Stimulated activated CD8-positive, alpha-beta memory T cell treated with anti-CD3 and anti-CD28 coated beads, Interleukin-4, amount 100 ng/mL, for 24 hours (primary cell): ENCODE measurements at places on chromosomes 3 and 15.

GRCh38 chr3:43017004-43017403 is 37.9 kb downstream of the GASK1A start:
- no peak for DNase-seq

DNA sequence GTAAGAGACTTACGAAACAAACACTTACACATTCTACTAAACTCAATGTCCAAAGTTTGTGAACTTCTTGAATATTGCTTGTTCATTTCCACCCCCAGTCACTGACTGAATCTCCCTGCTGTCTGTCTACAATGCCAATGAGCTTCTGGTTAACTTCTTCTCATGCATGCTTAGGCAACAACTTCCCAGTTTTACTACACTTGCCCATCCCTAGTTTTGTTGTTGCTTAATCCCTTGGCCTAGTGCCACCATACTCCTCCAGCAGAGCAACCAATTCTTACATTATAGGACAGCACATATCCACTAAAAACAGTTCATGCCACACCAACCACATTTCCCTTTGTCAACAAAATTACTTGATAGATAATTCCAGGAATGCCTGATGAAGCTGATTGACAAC is 40.9 kb upstream of the CCR2 start:
- no peak for DNase-seq

DNA sequence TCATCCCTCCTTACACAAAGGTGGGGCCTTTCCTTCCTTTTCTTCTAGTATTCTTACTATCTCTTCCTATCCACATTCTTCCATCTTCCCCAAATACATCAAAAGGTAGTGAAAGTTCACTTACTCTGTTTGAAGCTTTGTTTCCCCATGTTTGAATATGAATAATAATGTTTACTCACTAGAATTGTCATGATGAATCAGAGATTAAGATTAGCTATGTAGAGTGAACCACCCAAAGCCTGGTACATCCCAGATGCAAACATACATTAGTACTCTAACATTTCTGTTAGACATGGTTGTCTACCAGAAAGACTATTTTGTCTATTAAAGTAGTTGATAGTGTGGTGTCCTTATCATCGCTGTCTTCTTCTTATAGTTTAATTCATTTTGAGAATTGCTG is 327.1 kb upstream of the TBC1D5 start:
- no peak for DNase-seq

GRCh38 chr3:63095-63765 is 133.3 kb upstream of the CHL1 start:
- DNase-seq = no peak

DNA sequence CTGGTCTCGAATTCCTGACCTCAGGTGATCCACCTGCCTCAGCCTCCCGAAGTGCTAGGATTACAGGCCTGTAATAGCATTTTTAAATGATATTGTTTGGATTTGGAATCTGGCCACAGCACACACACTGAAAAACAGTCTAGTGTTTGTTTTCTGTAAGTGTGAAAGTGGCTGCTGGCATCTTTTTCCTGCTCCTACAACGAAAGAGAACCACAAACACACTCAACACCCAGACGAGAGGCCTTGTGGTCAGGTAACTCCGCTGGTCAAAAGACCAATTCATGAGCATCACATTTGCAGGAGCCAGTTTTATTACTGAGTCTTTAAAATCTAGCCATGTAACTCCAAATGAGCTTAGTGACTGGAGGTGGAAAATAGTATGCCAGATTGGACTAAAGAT is 50.2 kb downstream of the IMPG2 start:
- DNase-seq = no peak

GRCh38 chr3:126356373-126357264 is 589 bp downstream of the KLF15 start:
- no peak for DNase-seq

- DNase-seq = no peak
Measured at GRCh38 chr15:71807691-71808091, 2.7 kb upstream of the NR2E3 start.

DNA sequence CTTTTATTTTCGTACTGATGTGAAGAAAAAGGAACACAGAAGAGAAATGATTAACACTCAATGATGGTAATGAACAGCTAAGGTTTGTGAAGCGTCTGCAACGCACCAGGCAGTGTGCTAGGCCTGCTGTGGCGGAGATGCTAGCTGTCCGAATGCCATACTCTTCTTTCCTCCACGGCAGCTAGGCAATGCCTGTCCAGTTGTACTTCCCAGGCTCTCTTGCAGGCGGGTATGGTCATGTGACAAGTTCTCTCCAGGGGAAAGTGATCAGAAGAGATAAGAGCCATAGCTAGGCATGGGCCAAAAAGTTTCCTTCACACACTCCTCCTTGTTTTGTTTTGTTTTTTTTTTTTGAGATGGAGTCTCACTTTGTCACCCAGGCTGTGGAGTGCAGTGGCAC is 6.7 kb downstream of the TADA3 start:
- no peak for DNase-seq

- DNase-seq = no peak
Measured at GRCh38 chr3:100725935-100726513, 16.7 kb downstream of the TFG start.

- no peak for DNase-seq
Measured at GRCh38 chr3:12871404-12871983, 30.1 kb upstream of the RPL32 start.

- DNase-seq = no peak
Measured at GRCh38 chr15:90487186-90487585, 42.5 kb upstream of the CRTC3 start.

DNA sequence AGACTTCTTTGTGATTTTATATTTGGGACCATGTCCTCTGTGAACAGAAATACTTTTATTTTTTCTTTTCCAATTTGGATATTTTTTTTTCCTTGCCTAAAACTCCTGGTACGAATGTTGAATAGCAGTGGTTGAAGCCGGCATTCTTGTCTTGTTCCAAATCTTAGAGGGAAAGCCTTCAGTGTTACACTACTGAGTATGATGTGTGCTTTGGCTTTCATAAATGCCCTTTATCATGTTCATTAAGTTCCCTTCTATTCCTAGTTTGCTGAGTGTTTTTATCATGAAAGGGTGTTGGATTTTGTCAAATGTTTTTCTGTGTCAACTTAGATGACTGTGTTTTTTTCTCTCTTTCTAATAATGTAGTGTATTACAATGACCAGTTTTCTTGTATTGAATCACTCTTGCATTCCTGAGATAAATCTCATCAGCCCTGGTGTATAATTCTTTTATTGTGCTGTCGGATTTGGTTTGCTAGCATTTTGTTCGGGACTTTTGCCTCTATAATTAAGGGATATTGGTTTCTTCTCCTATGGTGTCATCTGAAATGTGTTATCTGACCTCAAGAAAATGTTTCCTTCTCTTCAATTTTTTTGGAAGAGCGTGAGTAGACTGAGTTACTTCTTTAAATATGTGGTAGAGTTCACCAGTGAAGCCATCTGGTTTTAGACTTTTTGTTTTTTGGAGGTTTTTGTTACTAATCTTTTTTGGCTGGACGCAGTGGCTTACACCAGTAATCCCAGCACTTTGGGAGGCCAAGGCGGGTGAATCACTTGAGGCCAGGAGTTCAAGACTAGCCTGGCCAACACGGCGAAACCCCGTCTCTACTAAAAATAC is 33.3 kb downstream of the MAP1A start:
- no peak for DNase-seq

DNA sequence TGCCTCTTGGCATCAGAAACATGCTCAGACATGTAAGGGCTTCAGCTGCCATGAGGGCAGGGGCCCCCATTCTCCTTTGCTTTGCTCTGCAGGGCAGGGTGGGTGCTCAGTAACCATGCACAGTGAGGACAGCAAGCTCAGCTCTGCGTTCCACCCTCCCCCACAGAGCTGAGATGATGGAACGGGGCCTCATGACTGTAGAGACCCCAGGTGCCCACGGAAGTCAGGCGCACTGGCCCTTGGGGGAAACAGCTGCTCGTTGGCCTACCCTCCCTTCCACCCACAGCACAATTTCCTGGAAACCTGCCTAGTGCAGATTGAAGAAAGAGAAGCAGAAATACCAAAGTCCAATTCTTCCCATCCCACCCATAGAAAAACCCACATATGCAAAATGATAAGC is 10.5 kb downstream of the CTXND1 start:
- no peak for DNase-seq

GRCh38 chr15:59941612-59942011 is 62.5 kb upstream of the FOXB1 start:
- DNase-seq = no peak

DNA sequence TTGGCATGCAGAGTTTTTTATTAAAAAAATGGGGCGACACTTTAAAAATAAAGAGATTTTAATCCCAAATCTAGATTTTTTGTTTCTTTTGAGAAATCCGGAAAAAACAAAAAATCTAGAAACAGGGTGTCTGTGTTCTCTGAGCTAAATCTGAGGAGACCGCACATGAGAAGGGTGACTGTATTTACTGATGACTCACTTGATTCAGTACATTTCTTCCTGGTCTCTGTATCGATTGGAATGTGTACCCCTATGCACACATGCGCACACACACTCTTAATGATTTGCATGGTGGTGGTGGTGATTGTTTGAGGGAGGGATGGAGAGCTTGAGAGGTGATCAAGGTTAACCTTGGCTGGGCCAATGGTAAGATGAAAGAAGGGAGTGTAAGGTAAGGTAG is 443.1 kb upstream of the THRB start:
- no peak for DNase-seq

DNA sequence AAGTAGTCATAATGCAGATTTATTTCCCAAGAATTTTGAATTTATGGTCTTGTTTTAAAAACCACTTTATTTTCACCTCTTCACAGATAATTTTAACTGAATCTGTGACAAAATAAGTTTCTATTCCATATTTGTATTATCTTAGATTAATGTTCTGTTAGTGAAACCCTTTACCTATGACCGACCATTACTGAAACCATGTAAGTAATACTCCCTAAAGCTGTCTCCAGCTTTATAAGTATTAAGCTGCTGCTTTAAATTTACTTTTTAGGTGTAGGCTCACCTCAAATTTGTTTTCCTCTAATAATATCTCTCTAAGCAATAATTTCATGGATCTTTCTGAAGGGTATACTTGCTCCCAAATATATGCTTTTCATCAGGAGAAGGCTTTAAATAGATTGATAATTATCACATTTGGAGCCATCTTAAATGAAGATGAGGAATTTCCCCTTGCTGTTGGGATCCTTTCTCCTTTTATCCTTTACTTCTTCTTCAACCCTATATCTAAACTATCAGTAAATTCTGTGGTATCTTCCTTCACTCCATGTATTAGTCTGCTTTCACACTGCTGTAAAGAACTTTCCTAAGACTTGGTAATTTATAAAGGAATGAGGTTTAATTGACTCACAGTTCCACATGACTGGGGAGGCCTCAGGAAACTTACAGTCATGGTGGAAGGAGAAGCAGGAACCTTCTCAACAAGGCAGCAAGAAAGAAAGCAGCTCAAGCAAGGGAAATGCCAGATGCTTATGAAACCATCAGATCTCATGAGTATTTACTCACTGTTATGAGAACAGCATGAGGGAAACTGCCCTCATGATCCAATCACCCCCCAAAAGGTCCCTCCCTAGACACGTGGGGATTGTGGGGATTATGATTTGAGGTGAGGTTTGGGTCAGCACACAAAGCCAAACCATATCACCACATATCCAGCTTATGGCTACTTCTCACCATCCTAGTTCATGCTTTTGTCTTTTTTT is 92.3 kb upstream of the P2RY1 start:
- no peak for DNase-seq

- no peak for DNase-seq
Measured at GRCh38 chr3:149658744-149659497, 1.1 kb upstream of the WWTR1 start.

DNA sequence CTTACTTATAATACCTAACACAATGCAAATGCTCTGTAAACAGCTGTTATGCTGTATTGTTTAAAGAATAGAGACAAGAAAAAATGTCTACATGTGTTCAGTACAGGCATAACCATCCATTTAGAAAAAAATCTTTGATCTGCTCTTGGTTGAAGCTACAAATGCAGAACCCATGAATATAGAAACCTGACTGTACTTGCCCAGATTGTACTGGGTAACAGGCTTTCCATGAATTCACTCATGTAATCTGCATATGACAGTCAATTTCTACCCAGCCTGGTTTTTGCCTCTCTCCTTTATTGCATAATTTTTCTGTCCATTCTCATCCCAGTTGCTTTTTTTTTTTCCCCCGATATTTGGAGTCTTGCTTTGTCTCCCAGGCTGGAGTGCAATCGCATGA is 62.6 kb upstream of the ETV5 start:
- no peak for DNase-seq

DNA sequence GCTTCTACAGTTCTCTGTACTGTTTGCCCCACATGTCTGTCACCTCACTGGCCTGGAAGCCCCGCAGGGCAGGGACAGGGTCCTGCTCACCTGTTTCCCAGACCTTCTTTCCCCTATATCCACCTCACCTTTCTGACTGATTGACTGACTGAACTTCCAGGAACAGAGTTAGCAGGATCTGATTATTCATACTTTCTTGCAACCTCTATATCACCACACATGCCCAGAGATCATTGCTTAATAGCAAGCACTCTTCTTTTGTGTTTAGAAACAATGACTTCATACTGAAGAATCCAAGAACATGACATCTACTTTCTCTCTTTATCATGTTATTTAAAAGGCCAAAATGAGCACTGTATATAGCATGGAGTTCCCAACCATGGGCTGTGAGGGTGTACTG is 18.0 kb upstream of the CLEC3B start:
- no peak for DNase-seq

DNA sequence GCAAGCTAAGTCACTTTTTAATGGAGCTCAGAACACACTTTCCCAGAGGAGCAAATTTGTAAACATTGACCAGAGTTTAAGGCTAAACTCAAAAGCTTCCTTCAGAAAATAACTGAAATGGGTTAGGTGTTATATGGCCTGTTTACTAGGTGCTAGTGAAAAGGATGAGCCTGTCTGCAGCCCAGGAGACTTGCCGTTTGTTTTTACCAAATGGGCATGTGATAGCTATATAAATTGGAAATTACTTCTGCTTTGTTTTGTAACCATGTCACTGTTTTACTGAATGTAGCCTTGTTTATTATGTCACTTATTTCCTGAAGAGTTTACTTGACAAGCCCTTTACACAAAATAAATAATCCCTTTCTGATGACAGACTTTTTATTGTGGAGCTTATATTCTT is 109.4 kb upstream of the THSD4 start:
- no peak for DNase-seq

GRCh38 chr15:45105586-45105985 is 8.4 kb downstream of the DUOX2 start:
- DNase-seq = no peak

GRCh38 chr3:8455526-8456411 is 45.9 kb upstream of the LMCD1 start:
- DNase-seq = no peak

- no peak for DNase-seq
Measured at GRCh38 chr3:34020170-34020569, 221.7 kb downstream of the PDCD6IP start.

DNA sequence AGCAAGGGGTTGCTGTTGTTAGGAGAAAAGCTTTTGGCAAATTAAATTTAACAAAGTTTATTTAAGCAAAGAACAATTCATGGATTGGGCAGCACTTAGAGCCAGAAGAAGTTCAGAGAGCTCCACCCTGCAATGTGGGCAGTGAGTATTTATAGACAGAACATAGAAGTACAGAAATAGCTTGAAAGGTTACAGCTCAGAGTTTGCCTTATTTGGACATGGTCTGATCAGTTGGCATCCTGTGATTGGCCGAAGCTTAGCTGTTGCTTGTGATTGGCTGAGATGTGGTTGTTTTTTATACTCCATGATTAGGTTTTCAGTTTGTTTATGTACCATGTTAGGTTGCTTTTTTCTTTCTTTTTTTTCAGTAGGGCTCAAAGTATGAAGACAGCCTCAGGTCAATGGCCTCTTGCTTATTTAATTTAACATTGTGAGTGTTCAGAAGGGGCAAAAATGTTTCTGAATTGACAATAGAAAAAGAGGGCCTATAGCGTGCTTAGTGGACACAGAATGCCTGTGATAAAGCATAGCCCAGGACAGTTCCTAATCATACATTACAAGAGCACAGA is 293.8 kb downstream of the IGSF11 start:
- DNase-seq = no peak
